ENCODE measurements at places on chromosomes 4 and X. TPM values are rescaled to one million over a fixed set of nuclear protein-coding genes. Genes with fewer than 3 reads are reported as not detected.

DNA sequence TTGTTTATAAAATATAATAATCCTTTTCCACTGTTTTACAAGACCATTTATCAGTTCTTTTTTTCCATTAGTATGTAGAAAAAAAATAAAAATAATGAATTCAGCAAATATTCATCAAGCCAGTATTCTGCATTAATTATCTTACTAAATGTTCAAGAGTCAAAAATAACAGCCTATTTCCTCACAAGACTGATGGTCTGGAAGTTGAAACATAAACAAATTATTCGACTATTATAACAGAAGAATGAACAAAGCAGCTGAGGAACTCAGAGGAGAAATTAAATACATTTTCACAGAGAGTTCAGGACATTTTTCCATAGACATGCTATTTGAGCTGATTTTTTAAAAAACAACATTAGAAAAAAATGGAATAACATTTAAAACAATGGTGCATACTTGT, 2594.8 kb downstream of the ARAP2 start:
- H3K4me1 ChIP-seq: no peaks in the 10 kb centered on the region
- H3K27ac ChIP-seq: no peak overlapping the region
- no peak overlapping the region for H3K4me3 ChIP-seq
- no peak for DNase-seq
- no peaks in the 10 kb centered on the region for H3K36me3 ChIP-seq

DNA sequence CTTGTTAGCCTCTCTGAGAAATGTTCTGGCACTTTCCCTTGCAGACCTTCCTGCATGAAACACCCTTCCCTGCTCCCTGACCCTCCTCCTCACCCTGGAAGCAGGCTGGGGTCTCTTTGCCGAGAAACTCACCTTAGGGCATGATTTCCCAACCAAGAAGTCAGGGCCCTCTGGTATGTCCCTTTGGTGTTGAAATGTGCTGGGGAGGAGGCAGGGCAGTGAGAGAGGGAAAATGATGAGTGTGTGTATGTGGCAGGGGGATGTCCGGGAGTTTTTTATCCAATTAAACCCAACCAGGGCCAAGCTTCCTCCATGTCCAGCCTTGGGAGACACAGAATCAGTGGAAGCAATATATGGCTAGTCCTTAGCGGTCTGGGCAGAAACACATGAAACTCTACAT, 5.1 kb downstream of the ELF4 start:
- no peaks in the 10 kb centered on the region for H3K36me3 ChIP-seq
- peaks cover 24% of the 10 kb centered on the region for H3K27me3 ChIP-seq
- no peak for DNase-seq
- no peak overlapping the region for H3K27ac ChIP-seq
- H3K4me3 ChIP-seq: no peak overlapping the region
- no peaks in the 10 kb centered on the region for H3K4me1 ChIP-seq

DNA sequence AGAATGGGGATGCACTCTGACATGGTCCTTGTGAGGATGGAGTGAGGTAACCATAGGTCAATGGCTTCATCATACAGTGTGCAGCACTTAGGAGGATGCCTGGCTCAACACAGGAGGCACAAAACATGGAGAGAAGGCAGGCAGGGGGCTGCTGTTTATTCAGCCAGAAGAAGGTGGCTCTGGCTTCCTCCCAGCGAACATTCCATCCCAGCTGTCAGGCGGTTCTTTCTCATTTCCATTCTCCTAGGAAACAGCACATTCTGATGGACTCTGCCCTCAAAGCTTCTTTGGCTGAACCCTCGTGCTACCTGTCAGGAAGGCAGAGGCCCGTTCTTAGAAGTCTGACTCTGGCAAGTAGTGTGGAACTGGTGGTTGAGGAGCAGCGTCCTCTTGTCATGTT, 18.6 kb downstream of the STK32B start:
- H3K4me1 ChIP-seq: peaks cover 14% of the 10 kb centered on the region
- no peak overlapping the region for H3K27ac ChIP-seq
- H3K36me3 ChIP-seq: no peaks in the 10 kb centered on the region

The GLRA2 gene
- not detected for total RNA-seq
